ENCODE measurements at places on chromosomes 2 and 18. TPM values are rescaled to one million over a fixed set of nuclear protein-coding genes. Genes with fewer than 3 reads are reported as not detected.

DNA sequence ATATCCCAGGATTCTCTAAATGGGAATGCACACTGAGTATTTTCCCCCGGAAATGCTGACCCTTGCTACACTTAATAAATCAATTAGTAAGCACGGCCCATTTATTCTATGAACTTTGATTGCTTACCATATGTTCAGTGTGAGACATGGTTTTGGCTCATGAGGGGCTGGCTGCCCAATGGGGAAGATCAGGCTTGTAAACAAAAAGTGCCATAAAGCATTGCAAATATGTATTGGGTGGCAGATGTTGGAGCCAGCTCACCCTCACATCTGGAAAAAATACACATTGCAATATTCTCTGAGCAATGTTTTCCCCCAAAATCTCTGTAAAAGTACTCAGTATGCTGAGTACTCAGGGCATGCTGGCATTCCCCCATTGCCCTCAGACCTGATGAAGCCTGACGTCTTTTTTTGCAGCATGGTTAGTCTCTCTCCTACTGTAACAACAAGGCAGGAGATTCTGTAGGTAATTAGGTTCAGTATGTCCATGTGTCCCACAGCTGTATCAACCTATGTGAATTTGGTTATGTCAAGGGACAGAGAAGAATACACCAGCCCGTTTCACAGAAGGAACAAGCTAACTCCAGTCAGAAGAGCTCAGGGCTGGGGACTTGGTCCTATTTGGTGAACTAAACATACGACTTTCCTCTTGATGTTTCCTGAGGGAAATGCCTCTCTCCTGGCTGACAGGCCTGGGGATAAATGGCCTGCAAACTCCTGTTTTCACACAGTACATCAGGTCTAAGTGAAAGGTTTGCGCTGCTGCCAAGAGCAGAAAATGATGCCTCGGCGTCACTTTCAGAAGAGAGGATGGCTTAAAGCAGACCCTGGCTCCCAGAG, 202.4 kb downstream of the INSIG2 start:
- no peak for DNase-seq

- DNase-seq, result no peak
Measured at GRCh38 chr2:28702878-28703277, 48.8 kb upstream of the PPP1CB start.

Gene SIX3
- not detected for total RNA-seq

Gene SPP2
- total RNA-seq, result not detected

- peak; percentile 24 for DNase-seq
Measured at GRCh38 chr2:12151716-12152115, 405.3 kb downstream of the LPIN1 start.

DNA sequence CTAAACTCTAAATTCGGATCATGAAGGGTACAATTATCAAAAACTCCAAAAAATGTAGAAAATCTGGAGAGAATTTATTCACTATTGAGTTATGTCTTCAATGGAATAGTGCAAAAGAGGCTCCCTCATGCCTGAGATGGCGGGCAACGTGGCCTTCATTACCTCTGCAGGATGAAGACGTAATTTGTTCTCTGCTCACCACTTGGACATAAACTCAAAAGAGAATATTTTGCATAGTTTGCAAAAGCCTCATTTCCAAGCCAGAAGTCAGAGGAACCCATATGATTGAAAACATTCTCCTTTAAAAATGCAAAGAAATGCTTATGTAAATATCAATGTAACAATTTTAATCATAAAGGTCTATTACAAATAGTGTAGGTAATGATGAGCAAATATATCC, 58.7 kb downstream of the SLC25A12 start:
- DNase-seq, result no peak

- no peak for DNase-seq
Measured at GRCh38 chr2:138516030-138516704, 14.6 kb downstream of the SPOPL start.

- DNase-seq, result no peak
Measured at GRCh38 chr2:46921676-46922448, 6.3 kb upstream of the MCFD2 start.

- no peak for DNase-seq
Measured at GRCh38 chr2:211228559-211228958, 672.2 kb downstream of the CPS1 start.

Gene TTN
- total RNA-seq, result 5.5 TPM

DNA sequence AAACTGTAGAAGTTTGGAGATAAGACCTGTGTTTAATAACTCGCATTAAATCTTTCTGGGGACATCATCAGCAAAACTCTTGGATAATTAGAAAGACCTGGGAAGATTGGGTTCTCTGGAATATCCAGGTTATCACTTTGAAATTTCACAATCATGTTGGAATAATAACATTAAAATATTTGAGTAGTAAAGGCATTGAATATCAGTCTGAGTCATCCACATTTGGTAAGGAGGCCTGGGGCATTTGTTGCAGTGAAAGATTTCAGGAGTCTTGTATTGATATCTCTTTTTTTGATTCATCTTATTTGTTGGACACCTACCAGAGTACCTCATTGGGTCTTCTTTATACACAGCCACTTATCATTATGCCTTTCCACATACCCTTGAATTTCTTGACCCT, 95.9 kb downstream of the EPB41L5 start:
- DNase-seq, result peak; percentile 43

DNA sequence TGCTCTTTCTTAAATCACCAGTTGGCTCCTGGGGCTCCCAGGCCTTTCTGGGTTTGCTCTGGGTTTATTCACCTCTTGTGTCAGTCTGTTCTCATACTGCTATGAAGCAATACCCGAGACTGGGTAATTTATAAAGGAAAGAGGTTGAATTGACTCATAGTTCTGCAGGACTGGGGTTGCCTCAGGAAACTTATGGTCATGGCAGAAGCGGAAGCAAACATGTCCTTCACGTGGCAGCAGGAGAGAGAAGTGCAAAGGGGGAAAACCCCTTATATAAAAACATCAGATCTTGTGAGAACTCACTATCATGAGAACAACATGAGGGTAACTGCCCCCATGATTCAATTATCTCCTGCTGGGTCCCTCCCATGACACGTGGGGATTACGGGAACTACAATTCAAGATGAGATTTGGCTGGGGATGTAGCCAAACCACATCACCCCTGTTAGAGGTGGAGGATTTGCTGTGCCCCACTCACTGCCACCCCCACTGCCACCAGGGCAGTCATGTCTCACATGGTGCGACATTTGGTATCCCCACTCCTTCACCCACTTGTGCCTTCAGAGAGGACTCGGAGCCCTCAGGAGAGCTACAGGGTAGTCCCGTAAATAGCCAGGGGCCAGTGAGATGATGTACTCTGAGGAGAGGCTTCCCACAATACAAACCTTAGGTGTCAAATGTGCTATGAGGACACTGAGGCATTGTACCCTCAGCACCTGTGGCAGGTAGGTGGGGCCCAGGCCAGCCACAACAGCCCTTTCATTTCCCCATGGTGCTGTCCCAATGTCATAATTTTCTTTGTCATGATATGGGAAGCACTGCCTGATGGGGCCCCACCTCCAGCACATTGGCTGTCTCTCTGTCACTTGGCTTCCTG, 35.7 kb downstream of the CDC42EP3 start:
- DNase-seq, result peak; percentile 90

- peak; percentile 64 for DNase-seq
Measured at GRCh38 chr2:64854773-64855237, 134.4 kb upstream of the SLC1A4 start.

Gene MTHFD2
- 60.1 TPM for total RNA-seq

GRCh38 chr2:38375696-38376345, 1.3 kb downstream of the ATL2 start:
- DNase-seq, result no peak

Gene BCL11A
- 0.13 TPM for total RNA-seq

Gene VWC2L
- not detected for total RNA-seq

Gene NTSR2
- total RNA-seq, result not detected

GRCh38 chr2:232292395-232293154, 86.0 kb upstream of the ALPP start:
- DNase-seq, result peak; percentile 63

GRCh38 chr2:141570474-141571131, 560.2 kb downstream of the LRP1B start:
- DNase-seq, result no peak

DNA sequence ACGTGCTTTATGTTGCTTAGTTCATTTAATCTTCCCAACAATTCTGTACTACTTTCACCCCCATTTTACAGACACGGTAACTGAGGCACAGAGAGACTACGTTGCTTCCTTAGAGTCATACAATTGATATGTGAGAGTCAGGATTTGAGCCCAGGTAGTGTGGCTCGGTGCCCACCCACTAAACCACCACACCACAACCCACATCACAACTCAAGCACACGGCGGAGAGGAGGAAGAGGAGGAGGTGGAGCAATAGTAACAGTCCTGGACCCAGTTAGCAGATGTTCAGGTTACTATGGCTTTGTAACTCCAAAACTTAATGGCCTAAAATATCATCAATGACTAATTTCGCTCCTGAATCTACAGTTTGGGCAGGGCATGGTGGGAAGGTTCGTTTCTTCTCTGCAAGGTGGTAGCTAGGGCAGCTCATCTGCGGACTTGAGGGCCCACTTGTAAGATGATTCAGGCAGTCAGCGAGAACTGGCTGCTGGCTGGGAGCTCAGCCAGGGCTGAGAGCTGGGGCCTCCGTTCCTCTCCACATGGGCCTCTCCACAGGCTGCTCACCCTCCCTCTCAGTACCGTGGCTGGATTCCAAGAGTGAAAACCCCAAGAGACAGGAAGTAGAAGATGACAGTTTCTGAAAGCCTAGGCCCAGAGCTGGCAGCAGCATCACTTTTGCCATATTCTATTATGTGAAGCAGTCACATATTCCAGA, 167.1 kb downstream of the ZFP36L2 start:
- DNase-seq, result peak; percentile 50

Gene PTPRN
- 1.5 TPM for total RNA-seq

DNA sequence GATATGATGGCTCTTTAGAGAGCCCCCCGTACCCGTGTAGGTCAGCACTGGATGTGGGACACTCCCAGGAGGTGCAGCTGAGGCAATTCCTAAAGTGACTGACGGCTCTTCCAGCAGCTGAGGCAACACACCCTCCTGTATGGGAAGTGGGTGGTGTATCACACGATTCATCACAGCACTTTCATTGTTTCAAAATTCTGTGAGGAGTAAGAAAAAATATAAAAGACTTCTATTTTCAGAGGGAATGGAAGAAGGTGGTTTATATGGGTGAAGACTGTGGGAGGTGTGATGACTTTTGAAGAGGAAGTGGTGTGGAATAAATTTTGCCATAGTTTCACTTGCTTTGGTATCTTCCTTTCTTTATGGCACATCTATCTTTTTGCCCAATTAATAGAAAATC, 22.3 kb downstream of the QPCT start:
- DNase-seq, result no peak

- no peak for DNase-seq
Measured at GRCh38 chr2:6236317-6236716, 544.1 kb downstream of the SOX11 start.

DNA sequence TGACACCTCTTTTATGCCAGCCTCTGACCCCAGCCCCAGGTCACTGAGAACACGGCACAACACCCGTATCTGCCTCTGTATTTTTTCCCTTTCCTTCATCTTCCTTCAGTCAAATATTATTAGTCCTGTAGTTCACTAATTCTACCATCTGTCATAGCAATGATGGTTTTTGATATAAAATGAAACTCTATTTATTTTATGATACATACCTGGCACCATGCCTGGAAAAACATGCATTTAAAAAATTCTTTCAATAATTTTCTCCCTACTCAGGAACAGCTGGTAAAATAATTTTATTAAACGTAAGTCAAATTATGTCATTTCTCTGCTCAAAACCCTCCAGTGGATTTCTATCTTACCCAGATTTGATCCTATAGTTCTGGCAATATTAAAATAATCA, 224.7 kb downstream of the CDH7 start:
- peak; percentile 77 for DNase-seq

GRCh38 chr2:119544939-119545475, 758 bp downstream of the CFAP221 start:
- DNase-seq, result no peak

- no peak for DNase-seq
Measured at GRCh38 chr2:214716811-214717560, 92.5 kb downstream of the BARD1 start.

GRCh38 chr18:43879415-43879814, 602.1 kb upstream of the SYT4 start:
- DNase-seq, result no peak

- no peak for DNase-seq
Measured at GRCh38 chr2:112087346-112088020, 32.4 kb downstream of the TMEM87B start.

Gene MREG
- 3.6 TPM for total RNA-seq

DNA sequence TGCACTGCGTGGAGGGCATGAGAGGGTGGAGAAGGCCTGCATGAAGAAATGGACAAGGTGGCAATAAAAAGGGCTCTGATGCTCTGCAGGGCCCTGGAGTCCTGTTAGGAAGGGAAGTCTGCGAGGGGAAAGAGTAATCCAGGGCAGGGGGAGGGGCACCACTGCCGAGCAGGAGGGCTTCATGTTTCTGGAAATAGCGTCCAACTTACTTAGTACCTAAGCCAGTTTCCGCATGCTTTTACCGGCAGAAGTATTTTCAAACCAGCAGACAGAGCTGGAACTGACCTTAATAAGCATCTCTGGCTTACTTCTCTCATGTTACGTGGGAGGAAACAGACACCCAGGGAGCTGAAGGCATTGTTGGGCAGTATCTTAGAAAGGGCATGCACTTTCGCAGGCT, 156.7 kb downstream of the GALNT14 start:
- DNase-seq, result no peak
